ENCODE measurements at places on chromosomes 2 and 18.

DNA sequence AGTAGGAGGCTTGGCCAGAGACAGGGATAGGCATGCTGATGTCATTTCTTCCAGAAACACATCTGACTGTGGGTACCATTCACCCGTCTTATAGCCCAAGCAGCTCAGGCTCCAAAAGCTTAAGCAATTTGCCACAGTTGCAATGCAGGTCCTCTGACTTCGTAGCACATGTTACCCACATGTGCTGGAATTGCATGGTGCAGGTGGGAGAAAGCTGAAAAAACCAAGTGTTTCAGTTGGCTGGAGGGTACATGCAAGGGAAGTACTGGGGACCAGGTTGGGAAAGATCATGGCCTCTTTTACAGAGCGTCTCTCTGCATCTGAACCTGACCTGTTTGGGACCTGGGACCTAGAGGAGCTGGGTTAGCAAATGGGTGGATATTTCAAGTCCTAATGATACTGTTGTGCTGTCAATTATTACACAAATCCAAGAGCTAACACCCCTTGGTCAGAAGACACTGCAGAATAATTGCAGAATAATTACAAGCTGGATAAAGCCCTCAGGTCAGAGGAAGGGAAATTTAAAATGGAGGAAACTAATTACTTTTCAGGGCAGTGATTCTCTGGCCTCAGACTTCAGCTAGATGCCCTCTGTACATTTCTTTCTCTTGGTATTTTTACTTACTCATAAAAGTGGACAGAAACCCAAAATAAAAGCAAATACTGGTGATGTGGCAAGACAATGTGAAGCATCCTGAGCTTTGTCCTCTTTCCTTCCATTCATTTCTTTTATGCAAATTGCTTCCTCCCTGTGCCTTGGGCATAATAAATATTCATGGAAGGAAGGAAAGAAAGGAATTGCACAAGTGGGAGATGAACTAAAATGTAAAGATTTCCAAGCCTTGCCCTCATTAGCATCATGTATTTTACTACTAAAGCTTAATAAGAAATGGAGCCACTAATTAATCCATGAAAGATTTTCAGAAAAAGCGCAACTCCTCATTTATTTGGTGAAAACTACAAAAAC is 45.6 kb upstream of the TTC39C start:
- no peak for DNase-seq

GRCh38 chr18:48850822-48851598 is 99.8 kb downstream of the SMAD7 start:
- DNase-seq = no peak

DNA sequence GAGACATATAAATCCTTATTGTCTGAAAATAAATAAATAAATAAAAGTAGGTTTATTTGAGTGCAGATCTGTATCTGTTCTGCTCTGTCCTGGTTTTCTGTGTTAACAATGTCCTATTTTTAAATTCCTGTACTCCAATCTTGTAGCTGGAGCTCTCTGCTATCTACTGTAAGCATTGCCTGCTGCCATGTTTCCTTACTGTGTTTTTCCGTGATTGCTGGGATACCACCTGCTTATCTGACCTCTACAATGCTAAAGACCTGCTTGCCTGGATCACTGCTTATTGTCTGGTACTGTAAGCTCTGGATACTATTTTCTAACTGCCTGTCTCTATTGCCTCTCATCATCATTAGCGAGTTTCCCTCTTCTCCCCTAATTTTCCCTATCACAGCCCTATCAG is 11.6 kb downstream of the PTPN4 start:
- DNase-seq = no peak

- no peak for DNase-seq
Measured at GRCh38 chr2:197268786-197269584, 41.6 kb downstream of the ANKRD44 start.

DNA sequence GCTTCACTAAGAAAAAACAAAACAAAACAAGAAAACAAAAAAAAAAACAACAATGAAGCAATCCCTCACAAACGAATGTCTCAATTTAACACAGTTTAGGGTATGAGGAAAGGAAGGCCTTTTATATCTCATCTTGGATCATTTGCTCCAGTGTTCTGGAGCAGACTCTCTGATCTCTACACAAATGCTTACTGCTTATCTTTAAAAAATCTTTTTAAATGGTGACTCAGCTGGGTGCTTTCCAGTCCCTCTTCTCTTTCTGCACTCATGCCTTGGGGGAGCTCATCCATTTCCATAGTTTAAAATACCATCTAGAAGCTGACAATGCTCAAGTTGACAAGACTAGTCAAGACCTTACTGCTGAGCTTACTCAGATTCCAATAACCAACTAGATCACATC is 56.2 kb downstream of the ETAA1 start:
- DNase-seq = no peak

DNA sequence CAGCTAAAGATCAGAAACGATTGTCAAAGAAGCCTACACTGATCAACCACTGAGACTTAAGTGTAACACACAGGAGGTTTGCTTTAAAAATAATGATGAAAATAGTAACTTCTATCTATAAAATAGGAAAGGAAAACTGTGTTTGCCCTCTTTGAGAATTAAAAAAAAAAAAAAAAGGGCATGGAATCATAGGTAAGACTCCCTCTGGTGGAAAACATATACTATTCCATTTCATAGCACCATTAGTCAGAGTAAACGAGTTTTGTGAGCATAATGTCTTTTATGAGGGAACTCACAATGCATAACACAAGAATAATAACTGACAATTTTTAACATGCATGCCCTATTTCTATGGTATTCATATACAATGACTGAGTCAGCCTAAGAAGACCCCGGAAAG is 36.3 kb downstream of the SLC35F5 start:
- DNase-seq = no peak

- DNase-seq = no peak
Measured at GRCh38 chr2:39416140-39416539, 20.9 kb downstream of the MAP4K3 start.

DNA sequence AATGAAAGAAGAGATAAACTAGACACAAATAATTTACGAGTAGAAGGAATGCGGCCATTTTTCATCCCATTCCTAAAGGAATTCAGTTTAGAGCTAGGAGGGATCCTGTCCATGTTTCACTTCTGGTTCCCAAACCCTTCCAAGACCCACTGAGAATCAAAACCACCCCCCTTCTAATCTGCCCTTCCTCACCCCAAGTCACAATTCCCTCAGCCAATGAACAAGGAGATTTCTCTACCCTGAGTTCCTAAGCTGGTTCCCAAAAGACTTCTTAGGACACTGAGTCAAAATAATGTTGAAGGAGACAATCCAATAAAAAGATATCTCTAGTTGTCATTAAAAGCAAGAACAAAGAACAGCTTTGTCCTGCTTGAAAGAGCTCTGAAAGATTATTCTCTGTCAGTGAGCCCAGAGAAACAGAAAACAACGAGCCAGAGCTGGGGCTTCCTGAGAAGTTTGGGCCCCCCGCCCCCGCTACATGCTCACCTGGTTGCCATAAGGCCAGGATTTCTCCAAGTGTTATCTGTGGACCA is 45.7 kb downstream of the STK39 start:
- DNase-seq = no peak

DNA sequence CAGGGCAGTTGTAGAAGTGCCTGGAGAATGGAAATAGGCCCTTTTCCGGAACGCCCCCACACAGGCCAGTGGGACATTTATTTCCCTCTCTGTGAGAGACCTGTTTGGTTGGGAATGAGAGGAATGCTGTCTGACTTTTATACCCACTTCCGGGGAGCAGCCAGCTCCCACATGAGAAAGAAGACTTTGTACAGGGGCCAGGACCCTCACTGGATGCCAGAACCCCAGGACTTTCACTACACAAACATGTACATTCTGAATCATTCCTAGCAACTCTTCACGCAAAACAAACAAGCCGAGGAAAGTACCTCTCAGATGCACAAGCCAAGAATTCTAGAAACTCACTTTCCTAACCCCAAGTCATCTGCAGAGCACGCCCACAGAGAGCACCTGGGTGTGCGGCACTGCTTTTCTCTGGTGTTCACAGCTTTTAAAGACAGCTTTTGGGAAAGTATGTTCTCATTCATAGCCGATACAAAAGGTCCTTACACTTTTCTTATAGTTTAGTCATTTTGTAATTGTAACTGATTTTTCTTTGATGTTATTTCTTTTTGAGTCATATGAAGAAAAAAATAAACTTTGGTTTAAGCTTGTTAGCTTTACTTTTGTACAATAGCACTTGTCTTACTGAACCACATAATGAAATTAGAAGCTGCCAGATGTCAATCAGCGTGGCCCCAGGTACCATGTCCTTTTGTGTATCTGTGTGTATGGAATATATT is 856.1 kb upstream of the ID2 start:
- DNase-seq = no peak

DNA sequence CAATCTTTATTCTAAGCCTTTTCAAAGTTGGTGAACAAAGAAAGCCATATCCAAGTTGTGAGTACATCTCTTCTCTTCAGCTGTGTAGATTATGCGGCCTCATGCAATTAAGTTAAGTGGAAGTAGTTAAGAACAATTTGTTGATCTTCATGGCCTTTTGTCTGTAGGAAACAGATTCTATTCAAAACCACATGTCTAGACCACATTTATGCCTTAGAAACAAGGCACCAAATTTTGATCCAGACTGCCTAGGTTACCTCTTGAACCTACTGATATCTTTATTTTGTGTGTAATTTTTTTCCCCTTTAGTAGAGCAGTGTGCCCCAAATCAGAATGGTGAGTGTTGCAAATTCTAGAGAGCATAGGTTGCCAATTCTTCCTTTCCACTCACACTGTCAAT is 101.6 kb upstream of the CERS6 start:
- no peak for DNase-seq

DNA sequence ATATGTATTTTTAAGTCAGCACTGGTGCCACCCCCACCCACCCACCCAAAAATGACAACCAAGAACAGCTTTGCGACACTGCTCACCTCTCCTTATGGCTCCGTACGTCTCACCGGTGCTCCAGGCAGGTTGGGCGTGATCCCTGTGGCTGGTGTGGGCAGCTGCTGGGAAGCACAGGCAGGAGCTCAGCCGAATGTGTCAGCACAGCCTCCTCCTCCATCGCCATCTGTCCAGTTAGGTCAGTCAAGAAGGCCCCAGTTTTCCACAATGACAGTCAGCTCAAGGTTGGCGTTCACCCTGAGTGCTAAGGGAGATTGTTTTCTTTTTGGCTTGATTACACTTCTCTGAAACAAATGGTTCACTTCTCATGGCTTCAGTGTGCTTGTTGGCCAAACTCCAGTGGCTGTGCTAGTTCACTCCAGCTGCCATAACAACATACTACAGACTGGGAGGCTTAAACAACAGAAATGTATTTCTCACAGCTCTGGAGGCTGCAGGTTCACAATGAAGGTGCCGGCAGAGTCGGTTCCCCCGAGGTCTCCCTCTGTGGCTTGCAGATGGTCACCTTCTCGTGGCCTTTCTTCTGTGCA is 30.2 kb downstream of the AMER3 start:
- DNase-seq = no peak

DNA sequence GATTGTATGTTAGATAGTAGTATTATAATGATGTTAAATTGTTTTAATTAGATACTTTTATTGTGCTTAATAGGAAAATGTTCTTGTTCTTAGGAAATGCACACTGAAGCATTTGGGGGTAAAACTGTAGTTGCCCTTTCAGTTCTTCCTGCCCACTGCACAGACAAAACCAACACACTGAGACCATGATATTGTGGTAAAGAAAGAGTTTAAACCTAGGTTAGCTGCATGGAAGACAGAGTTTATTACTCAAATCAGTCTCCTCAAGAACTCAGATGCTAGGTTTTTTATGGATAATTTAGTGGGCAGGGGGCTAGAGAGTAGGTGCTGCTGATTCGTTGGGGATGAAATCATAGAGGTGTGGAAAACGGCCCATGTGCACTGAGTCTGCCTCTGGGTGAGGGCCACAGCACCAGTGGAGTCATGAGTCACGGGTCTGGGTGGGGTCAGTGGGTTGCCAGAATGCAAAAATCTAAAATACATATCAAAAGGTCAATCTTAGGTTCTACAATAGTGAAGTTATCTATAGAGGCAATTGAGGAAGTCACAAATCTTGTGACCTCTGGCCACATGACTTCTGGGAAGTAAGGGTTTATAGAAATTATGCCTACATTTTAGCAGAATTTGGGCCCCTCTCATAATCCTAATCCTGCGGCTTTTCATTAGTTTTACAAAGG is 283.4 kb upstream of the FBXO11 start:
- no peak for DNase-seq

GRCh38 chr18:57900906-57901435 is 97.9 kb upstream of the ATP8B1 start:
- no peak for DNase-seq

DNA sequence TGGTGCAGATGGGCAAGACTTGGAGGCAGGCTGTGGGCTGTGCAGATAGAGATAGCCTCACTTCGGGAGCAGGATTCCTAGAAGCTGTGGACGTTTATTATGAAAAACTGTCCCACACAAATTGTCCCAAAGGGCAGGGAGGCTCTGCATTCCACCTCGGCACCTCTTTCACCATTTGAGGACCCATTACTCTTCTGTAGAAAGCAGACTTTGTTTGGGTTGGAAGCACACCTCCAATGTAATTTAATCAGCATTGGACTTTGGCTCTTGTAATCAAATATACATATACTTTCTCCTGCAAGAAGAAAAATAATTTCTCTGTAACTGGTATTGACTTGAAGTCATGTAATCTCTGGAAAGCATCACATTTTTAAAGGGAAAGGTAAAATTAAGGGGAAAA is 8.5 kb downstream of the ONECUT2 start:
- no peak for DNase-seq

GRCh38 chr2:151534001-151534400 is 124.3 kb downstream of the RIF1 start:
- DNase-seq = no peak

DNA sequence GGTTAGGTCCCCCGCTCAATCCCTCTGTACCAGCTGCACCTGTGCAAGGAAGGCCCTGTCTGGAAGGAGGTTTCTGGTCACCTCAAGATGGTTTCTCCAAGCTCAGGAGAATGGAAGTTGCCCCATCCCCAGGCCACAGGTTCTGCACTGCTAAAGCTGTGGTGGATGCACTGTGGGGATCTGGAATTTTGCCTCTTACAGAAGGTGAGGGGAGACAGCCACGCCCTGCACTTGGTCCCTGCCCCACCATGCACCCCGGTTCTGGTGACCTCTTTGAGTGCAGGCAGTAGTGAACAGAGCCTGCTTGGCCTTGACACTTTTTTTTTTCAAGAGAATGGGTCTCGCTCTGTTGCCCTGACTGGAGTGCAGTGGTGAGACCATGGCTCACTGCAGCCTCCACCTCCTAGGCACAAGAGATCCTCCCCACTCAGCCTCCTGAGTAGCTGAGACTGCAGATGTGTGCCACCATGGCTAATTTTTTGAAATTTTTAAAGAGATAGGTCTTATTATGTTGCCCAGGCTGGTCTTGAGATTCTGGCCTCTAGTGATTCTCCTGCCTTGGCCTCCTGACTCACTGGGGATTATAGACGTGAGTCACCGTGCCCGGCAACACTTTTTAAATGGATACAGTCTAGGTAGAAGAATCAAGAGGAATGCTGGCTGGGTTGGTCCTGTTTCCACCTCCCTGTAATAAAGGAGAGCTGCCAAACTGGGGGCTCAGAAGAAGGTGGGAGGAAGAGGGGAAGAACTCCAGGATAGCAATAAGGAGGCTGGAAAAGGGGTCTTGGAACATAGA is 5.8 kb upstream of the NT5DC4 start:
- no peak for DNase-seq
